Mammary microvascular endothelial cell (primary cell): ENCODE measurements at places on chromosomes 7 and 10. TPM values are rescaled to one million over a fixed set of nuclear protein-coding genes. Genes with fewer than 3 reads are reported as not detected.

TPST1 gene
- 14.9 and 15.3 TPM in 2 replicates for total RNA-seq

LIPK gene
- not detected in 2 replicates for total RNA-seq

PAX2 gene
- not detected in 2 replicates for total RNA-seq

CLDN12 gene
- 3.2 and 3.8 TPM in 2 replicates for total RNA-seq

UNC5B gene
- 3.1 and 3.3 TPM in 2 replicates for total RNA-seq

C10orf105 gene
- total RNA-seq: not detected in 2 replicates

EGFR gene
- total RNA-seq: 3.1 and 3.5 TPM in 2 replicates

SEMA3C gene
- total RNA-seq: not detected in 2 replicates

CCDC7 gene
- 0.44 and 2.9 TPM in 2 replicates for total RNA-seq

GIMAP4 gene
- total RNA-seq: 62.7 and 64.1 TPM in 2 replicates

SGMS1 gene
- 62.9 and 67.7 TPM in 2 replicates for total RNA-seq

SPDYE6 gene
- 0.07 TPM in 1 of 2 replicates, not detected in the other for total RNA-seq

DGKB gene
- total RNA-seq: not detected in 2 replicates

PON3 gene
- not detected in 2 replicates for total RNA-seq

ASIC3 gene
- total RNA-seq: not detected in 2 replicates

EVX1 gene
- not detected in 2 replicates for total RNA-seq

HTRA1 gene
- total RNA-seq: 50.4 and 51.6 TPM in 2 replicates

SPDYE1 gene
- not detected in 2 replicates for total RNA-seq

CISD1 gene
- 30.7 and 39.9 TPM in 2 replicates for total RNA-seq

NKX2-3 gene
- not detected in 2 replicates for total RNA-seq

SPDYE9 gene
- not detected in 2 replicates for total RNA-seq

ATP6V1F gene
- 128 and 142 TPM in 2 replicates for total RNA-seq

FAM180A gene
- 0.10 TPM in 1 of 2 replicates, not detected in the other for total RNA-seq

GATA3 gene
- total RNA-seq: under 0.01 and 0.39 TPM in 2 replicates

CARD11 gene
- total RNA-seq: 0.25 and 0.27 TPM in 2 replicates

MRM2 gene
- 19.5 and 19.7 TPM in 2 replicates for total RNA-seq

TLL2 gene
- 0.15 and 0.27 TPM in 2 replicates for total RNA-seq

CFAP46 gene
- 0.20 and 0.25 TPM in 2 replicates for total RNA-seq

TAS2R4 gene
- not detected in 2 replicates for total RNA-seq

MYH16 gene
- 0.64 and 0.67 TPM in 2 replicates for total RNA-seq

LIPJ gene
- total RNA-seq: not detected in 2 replicates

PRLHR gene
- not detected in 2 replicates for total RNA-seq
